ENCODE measurements at places on chromosomes 3 and 15. TPM values are rescaled to one million over a fixed set of nuclear protein-coding genes. Genes with fewer than 3 reads are reported as not detected.

DNA sequence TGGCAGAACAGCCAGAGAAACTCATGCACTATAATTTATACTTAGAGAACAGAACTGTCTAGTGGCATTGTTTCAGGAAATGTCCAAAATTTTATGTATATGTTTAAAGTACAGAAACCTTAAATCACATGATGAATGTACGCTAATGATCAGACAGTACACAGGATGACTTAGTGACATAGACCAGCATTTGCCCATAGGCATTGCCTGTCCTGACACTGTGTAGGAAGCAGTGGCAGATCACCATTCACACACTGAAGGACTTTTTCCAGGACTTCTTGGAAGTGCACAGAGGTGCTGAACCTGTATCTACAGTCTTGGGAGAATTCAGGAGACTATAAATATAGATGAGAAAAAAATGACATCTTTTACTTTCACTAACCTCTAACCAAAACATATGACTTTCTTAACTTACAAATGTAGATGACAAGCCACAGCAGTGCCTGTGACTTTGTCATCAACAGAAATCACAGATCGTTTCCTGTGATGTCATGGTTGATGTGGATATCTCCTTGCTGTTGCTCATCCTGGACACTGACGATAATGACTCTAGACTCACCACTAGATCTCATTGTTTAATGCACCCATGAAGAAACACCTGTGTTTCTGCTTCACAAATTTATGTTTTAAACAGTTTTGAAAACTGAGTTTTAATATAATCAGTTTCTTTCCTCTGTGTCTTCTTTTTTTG is 183.2 kb downstream of the CACNA2D3 start:
- no peak for DNase-seq

- DNase-seq = peak; percentile 76
These were observed 22.3 kb downstream of the CFAP92 start for GRCh38 chr3:128971421-128972100.

- DNase-seq = no peak
These were observed 46.9 kb downstream of the IL17RD start for GRCh38 chr3:57118254-57118653.

DNA sequence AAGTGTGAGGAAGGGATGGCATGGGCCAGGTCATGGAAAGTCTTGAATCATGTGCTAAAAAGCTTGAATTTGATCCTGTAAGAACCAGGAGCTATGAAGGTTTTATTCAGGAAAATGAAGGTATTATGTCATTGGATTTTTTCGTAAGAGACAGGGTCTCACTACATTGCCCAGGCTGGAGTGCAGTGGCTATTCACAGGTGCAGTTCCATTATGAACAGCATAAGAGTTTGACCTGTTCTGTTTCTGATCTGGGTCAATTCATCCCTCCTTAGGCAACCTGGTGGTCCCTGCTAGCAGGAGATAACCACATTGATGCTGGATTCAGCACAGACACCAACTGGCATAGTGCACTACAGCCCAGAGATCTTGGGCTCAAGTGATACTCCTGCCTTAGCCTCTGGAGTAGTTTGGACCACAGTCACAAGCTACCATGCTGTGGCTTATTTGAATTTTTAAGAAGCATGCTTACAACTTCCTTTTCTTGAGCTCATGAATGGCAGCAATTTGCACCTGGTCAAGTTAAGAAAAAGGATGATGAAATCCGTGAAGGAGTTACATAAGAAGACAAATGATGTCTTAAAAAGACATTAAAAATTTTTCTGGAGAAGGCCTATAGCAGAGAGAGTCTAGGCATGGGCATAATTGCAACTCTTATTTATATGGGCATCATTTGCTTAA is 79.1 kb downstream of the CADPS start:
- DNase-seq = no peak

- DNase-seq = peak; percentile 53
These were observed 386 bp downstream of the SQOR start for GRCh38 chr15:45635191-45635638.

DNA sequence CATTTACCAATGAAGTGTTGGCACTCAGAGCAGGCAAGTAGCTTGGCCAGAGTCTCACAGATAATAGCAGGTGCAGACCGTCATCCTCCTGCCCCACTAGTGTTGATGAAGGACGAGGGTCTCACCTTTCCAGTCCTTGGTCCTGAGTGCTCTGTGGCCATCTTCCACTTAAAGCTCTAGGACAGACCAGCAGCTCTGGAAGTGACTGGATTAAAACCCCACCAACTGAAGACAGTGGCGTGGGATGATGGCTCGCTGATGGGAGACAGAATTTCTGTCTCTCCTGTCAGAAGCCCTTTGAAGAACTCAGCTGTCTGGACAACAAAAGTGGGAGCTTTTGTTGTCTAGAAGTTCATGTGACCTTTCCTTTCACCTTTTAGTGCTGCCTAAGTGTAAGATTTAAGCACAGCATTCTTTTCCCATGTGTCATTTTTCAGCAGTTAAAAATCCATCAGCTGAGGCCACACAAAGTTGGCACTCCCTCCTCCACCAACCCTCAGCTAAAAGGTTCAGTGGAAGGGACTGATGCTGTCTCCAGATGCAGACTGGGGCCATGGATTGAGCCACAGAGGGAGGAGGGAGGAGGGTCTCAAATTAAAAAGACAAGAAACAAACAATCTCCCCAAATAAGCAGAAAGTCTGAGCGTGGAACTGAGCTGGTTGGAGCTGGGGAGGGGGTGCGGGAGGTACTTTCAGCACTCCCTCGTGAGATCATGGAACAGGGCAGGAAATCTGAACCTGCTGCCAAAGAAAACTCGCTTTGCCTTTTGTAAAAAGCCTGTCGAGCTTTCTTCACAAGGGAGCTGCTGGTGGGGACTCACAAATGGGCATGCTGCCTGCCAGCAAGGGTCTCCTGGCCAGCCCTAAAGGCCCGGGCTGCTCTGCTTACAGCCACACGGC is 148.5 kb upstream of the CTDSPL start:
- peak; percentile 35 for DNase-seq

GRCh38 chr3:19881852-19882251 is 52.2 kb downstream of the EFHB start:
- no peak for DNase-seq

DNA sequence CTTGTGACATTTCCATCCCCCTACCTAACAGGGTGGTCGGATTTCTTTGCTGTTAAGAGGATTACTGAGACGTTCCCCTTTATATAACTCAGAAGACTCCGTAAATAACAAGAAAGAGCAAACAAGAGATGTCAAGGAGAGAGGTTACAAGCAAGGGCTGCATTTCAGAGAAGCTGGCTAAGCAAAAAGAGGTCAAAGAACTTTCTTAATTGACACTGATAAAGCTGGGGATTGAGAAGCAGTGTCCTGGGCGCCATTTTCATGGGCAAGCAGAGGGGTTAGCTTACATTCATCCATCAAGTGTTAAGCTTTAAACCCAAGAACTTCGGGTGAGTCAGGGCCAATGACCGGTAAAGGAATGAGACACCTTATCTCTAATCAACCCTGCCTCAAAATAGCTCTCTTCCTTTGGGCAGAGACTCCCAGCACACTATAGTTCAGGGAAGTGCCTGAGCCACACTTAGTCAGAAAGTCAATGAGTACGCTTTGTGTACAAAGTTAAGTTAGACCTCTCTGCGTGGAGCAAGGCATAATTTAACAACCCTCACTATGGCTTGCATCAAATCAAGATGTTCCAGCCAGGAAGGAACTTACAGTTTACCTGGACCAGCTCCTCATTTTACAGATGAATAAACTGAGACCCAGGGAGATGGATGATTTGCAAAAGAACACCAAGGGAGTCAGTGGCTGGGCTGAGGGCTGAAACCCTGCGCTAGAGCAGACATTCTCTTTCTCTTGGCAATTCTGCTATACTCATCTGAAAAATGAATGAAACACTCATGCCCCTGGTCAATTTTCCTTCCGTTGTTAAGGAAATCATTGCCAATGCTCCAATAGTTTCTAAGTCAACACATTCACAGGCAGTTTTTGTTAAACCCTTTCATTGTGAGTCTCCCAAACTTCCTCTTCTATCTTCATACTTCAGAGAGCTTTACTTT is 44.6 kb downstream of the CCNL1 start:
- peak; percentile 37 for DNase-seq

DNA sequence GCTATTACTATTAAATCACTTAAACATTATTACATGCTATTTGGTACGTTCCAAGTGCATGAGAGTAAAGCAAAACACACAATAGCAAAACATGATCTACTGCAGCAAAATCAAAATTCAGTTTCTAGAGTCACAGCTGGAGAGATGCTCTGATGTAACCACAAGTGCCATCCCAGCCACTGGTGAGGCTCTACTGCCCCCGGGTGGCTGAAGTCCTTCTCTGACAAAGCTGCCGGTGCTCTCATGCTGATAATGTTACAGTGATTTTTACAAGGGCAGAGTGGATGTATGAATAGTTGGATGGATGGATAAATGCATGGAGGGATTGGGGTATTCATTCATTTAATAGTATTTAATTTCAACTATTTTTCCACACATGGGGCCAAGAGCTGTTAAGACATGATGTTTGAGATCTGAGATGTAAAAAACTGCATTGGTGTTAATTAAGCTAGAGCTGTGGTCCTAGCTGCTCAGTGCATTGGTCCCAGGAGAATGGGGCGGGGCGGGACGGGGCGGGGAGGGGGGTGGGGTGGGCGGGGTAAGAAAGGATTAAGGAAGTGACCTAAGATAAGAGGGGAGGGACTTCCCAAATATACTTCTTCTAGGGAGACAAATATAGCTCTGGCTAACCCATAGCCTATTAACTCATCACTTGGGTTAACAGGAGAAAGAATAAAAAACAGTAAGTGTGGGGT is 5.3 kb upstream of the SPESP1 start:
- DNase-seq = peak; percentile 91

GRCh38 chr3:130340766-130341165 is 4.7 kb upstream of the COL6A5 start:
- no peak for DNase-seq

DNA sequence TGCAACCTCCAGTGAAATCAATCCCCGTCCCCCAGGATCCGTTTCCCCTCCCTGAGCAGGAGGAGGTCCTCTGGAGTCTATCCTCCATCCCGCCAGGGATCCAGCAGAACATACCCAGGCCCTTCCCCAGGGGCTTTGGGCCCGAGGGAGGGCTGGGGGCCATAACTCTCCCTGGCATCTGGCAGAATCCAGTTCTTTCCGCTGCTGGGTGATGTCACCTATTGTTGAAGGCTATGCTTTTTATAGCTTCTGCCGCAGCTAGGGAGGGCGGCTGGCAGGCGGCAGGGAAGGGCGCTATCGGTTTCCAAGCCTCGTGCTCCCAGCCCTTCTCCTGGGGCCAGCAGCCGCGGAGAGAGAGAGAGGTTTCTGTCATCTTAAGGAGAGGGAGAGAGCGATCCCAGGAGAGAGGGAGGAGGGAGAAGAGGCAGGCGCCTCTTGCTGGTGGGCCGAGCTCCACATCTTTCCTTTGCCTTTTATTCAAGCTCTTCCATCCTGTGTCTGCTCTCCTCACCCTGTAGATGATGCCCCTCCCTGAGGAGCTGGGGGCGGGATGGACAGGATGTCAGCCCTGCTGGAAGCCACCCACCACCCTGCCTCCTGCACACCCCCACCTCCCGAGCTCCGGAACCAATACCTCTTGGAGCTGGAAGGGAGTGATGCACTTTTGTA is 120.1 kb downstream of the ANP32A start:
- peak; percentile 80 for DNase-seq

- DNase-seq = no peak
These were observed 202.8 kb downstream of the FMN1 start for GRCh38 chr15:32991619-32992111.

DNA sequence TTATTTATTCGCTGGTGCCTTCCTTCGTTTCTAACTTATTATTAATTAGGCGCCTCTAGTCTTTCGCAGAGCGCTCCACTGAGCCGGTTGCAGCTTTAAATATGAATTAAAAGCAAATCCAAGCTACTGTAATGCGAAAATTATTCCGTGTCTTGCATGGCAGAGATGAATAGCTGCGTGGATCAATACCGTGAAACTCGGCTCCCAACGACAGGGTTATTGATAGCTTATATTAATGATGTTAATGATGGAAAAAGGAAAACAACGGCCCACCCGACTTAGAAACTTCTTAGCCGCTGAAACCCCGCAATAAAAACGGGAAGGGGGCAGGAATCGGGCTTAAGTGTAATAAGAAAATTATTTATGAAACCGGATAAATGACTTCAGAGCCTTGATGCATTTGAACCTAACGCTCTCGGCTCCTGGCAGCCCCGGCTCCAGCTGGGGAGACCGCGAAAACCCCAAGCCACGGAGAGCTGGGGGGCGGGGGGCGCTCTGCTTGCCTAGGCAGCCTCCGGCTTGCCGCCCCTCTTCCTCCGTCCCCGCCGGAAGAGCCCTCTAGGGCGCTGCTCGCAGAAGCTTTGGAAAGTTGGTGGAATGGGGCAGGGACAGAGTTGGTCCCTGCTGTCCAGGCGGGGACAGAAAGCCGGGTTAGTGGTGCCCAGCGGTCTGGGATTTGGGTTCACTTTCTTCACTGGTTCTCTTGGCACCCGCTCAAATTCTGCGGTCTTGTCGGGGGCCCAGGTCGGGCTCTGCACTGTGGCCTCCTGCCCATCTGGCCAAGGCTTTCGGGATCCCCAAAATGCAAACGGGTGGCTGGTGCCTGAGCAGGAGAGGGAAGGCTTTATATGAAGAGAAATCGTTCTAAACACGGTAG is 7.7 kb upstream of the ONECUT1 start:
- no peak for DNase-seq

DNA sequence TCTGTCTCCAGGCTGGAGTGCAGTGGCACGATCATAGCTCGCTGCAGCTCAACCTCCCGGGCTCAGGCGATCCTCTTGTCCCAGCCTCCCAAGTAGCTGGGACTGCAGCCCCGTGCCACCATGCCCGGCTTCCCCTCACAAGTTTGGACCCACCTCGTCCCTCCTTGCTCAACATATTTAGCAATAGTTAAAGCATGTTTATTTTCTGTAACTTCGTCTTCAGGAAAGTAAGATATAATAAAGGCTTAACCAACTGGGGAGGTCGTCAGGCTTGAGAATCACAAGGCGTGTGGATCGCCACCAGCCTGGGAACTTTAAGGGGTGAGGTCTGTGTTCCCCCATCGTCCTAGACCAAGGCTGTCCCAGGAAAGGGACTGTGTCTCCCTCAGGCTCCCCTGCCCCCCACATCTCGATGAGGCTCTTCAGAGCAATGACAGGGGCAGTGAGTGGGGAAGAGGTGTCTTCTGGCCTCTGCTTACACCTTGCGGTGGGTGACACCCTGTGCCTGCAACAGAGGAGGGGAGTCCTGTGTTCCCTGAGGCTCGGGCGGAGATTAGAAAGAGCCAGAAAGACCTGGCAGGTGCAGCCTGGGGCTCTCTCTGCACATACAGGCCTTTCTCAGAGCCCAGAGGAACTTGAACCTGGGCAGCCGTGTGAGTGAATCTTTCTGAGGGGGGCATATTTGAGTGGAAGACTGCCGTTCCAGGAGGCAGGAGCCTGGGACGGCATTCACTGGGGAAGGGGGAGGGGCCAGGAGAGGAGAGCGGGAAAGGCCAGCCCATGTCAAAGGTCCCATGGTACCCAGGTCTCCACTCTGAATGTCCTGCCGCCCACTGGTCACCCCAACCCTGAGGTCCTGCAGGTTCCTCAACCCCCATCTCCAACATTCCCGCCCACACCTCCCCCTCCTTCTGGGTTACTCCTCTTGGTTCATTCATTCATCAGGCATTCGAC is 152.3 kb downstream of the SMAD6 start:
- no peak for DNase-seq

The SQOR gene
- 19.7 TPM for total RNA-seq

The MORC1 gene
- total RNA-seq = not detected

The ADPRH gene
- 2.1 TPM for total RNA-seq

The CIP2A gene
- total RNA-seq = 13.9 TPM

The ZDHHC19 gene
- total RNA-seq = not detected
